B cell (primary cell): ENCODE measurements at places on chromosomes 5 and 9.

GRCh38 chr5:126143622-126144021 is 279.6 kb upstream of the GRAMD2B start:
- no peak for DNase-seq

GRCh38 chr5:83076742-83077661 is at the start of the genes TMEM167A and XRCC4:
Gene TMEM167A (minus strand): TSS chr5:83077394. CDS start chr5:83077323, 71 bp downstream.
Gene XRCC4 (plus strand): TSS chr5:83077547. CDS start chr5:83104920, 27,373 bp downstream.
- DNase-seq = peak; percentile 97

GRCh38 chr9:127662617-127663016 is 44.2 kb upstream of the CFAP157 start:
- no peak for DNase-seq

- peak; percentile 64 for DNase-seq
These were observed at the start of gene NKD2 for GRCh38 chr5:1008451-1009358. Gene NKD2 (plus strand): TSS chr5:1008802. CDS start chr5:1009058, 256 bp downstream.

DNA sequence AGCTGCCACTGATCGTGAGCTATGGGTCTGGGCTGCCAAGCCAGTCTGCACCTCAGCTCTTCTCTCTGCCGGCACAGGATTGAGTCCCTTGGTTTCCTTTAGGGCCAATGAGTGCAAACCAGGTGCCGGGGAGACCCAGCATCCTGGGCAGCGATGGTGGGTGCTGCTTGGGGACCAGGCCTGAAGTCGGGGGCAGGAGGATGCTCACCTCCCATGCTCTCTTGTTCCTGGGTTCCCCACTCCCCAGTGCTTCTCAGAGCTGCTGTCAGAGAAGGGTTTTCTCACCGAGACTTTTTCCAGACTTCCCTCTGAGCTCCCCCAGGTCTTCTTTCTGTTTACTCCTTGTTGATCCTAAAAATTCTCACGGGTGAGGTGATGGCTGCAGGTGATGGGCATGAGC is 61.2 kb downstream of the IRX1 start:
- DNase-seq = no peak

DNA sequence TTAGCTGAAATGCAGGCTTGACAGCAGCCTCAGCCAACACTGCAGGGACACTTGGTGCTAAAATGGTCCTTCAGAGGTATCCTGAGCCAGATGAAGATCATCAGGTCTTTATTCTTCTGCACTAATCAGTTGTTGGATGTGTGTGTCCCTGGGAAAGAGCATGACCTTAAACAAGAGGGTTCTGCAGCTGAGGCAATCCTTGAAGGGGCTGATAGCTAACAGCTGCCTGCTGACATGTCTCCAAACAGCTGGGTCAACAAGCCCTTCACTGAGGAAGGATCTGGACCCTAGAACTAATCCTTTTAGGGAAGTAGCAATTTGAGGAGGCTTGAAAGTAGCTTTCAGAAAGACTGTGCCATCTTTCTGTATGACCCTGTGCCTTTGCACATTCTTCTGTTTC is 376.3 kb upstream of the ACTBL2 start:
- no peak for DNase-seq

DNA sequence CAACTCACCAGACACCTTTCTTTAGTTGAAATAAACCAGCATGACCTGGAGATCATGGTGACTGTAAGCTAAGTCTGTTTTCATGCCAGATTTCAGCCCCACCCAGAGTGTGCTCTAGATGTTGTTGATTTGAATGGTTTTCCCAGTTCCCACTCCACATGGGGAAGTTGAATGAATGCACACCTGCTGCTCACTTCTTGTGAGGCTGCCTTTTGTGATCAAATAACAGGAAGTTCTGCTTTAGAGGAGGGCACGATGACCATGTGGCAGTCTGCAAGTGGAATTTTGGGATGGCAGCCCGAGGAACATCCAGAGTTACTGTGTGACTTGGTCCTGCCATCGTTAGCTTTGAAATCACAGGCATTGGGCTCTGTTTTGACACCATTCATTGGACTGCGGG is 18.7 kb downstream of the SLC46A2 start:
- DNase-seq = no peak

GRCh38 chr5:77282337-77283027 is 72.0 kb downstream of the PDE8B start:
- no peak for DNase-seq

GRCh38 chr9:86405926-86406325 is 51.7 kb upstream of the TUT7 start:
- no peak for DNase-seq

- no peak for DNase-seq
These were observed 336.3 kb downstream of the MED10 start for GRCh38 chr5:6041977-6042550.

- no peak for DNase-seq
These were observed 157.0 kb downstream of the PJA2 start for GRCh38 chr5:109252731-109253130.

GRCh38 chr5:180352116-180353047 is 754 bp downstream of the GFPT2 start:
- DNase-seq = peak; percentile 48

DNA sequence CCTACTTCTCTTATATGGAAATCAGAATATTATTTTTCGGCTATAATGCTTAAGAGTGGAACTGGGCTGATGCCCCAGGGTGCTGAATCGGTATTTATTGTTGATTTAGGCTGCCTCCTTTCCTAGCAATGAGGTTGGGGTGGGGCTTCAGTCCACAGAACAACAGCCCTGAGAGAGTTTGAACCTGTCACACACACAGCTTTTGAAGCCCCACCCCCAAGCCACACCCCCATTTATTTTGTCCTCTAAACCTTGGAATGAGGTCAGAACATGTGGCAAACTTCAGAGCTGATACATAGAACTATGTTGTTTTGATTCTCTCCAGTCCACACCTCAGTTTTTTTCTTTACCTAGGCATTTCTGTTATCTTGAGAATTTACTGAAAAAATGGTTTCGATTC is 51.7 kb upstream of the CAMK4 start:
- no peak for DNase-seq

DNA sequence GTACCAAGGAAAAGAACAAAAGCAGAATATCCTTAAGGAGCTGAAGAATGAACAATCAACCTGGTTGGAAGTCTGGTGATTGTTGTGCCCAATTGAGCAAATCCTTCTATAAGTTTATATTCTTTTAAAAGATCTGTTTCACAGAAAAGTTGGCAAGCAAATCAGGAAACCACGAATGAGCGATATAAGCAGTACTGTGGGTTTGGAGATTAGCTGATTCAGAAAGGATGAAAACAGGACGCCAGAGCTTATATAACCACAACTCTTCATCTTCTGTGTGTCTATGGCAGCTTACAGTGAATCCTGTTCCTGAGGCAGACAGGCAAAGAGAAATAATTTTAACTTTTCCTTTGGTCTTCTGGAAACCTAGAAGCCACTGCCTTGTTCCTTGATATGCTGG is 61.7 kb downstream of the SLC38A9 start:
- DNase-seq = no peak

DNA sequence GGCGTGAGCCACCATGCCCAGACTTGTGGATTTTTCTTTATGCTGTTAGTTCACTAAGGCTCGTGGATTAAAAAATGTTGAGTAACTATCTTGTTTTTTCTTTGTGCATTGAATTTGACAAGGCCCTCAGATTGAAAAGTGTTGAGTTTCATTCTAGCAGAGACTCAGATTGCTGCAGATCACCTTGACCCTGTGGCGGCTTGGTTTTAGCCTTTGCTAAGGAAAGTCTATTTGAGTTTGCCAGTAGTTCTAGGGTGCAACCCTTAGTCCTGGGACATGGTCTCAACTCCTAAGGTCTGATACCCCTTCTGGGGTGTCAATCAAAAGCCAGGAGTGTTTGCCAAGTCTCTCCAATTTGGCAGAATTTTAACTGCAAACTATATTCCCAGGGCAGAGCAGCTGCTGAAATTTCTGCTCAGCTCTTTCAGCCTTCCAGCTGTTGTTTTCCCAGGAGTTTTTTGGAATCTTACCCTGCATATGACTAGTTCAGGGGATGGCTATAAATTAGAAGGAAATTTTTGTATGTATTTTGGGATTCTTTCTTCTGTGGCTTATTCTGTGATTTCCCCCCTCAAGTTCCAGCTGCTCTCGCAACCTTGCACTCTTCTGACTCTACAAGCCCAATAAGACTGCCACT is 84.3 kb upstream of the HAND1 start:
- DNase-seq = no peak

- no peak for DNase-seq
These were observed 586.1 kb upstream of the CDH6 start for GRCh38 chr5:30607301-30607894.

GRCh38 chr9:89477811-89478630 is 19.9 kb downstream of the SEMA4D start:
- DNase-seq = no peak

GRCh38 chr5:143695941-143696340 is 116.0 kb upstream of the HMHB1 start:
- DNase-seq = no peak

DNA sequence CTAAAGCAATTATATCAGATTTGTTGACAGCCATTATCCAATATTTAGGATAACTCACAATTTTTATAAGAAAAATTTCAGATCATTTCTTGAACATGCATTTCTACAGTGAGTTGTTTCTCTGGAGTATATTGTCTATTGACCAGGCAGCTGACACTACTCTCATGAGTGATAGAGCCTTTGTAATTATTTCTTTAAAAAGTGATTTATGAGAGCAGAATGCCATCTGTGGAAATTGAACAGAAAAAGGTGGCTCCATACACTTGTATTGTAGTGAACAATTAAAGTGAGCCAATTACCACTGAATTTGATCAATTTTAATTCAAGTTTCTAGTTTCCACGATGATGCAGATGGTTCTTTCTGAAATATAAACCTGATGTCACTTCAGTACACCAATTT is 855.4 kb downstream of the TAF11L14 start:
- DNase-seq = no peak

- DNase-seq = no peak
These were observed 15.3 kb upstream of the NDST1 start for GRCh38 chr5:150492621-150493020.

DNA sequence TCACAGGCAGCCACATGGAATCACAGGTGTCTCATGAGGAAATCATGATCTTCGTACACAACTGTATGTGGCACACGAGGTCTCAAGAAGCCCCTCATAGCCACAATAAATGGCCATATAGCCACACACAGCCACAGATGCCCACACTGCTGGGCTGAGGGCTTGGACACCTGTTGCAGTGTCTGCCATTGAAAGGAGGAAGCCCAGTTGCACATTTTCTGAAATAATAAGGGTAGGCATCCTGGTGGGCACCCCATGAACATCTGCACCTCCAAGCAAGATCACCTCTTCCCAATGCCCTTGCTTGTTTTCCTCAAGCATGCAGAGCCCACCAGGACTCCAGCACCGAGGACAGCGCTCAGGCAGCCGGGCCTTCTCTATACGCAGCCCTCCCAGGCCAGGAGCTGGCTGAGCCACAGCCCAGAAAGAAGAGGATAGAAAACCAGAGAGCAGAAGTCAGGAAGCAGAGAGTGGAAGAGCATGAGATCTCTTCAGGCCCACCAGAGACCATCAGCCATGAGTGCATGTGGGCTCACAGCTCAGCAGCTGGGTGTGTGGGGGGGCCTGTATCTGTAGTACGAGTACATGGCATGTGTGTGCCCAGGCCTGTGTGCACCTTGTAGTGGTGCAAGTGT is 1.0 kb upstream of the ACSL6 start:
- peak; percentile 27 for DNase-seq

DNA sequence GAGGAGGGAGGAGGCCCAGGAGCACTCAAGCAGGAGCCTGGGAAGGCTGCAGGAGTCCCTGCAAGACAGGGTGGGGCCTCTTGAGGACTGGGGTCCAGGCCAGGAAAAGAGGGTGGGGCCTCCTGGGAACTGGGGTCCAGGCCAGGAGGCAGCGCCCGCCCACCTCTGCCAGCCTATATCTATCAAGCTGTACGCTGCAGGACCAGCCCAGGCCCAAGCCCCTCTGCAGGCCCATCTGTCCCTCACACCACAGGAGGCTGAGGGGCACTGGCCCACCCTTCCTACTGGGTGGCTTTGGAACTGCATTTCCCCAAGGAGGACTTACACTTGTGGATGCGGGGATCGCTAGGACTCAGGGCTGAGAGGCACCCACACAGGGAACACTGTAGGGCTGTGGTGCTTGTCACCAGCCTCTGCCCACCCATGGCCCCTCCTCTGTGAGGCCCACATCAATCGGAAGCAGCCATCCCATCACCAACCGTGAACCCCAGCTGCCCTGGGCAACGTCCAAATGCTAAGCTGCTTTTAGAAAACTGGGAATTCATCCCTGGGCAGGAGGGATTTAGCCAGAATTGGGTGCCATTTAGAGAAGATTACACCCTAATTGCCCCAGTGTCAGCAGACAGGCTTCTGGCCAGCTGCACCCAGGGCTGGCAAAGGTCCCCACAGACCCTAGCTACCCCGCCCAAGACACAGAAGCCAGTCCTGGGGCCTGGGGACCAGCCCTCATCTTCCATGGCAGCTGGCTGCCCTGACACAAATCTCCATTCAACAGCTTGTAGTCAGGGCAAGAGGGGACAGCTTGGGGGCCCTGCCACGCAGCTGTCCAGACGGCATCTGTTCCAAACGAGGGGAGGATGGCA is 15.3 kb downstream of the BICD2 start:
- no peak for DNase-seq

- DNase-seq = no peak
These were observed 458 bp downstream of the PRSS3 start for GRCh38 chr9:33795819-33796218.
